ENCODE measurements at places on chromosomes 11 and 22. TPM values are rescaled to one million over a fixed set of nuclear protein-coding genes. Genes with fewer than 3 reads are reported as not detected.

DNA sequence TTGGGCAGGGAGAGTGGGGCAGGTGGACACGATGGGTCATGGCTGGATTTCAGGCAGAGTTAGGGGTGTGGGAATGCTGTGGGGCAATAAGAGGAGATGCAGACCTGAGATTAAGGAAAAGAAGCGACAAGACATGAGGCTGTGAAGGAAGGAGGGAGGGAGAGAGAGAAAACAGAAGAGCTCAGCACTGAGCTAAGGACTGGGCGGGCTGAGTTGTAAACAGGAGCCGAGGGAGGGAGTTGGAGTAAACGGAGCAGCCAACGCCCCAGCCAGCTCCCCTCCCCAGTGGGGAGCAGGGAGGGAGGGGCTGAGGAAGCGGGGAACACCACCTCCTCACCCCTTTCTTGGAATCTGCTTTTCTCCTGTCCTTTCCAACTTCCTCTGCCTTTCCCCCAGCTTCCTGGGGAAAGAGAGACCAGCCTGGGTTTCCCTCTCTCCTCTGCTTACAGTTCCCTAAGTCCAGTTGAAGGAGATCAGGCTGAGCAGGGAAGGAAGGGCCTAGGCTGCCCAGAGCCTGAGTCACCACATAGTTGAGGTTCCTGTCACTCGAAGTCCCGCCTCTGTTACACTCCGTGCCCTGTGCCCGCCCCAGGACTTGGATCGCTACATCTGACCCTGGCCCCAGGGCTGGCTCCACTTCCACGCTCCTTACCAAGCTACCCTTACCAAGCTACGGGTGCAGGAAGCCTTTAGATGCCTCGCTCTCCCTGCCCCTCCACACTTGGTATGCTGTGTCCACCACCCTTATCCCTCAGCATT, 6.7 kb upstream of the AHNAK start:
- peak overlapping the region; percentile 99 for H3K27ac ChIP-seq
- H3K4me3 ChIP-seq = peak overlapping the region; percentile 33
- peaks cover 9% of the 10 kb centered on the region for H3K36me3 ChIP-seq
- H3K4me1 ChIP-seq = peaks cover 88% of the 10 kb centered on the region
- H3K27me3 ChIP-seq = peaks cover 2% of the 10 kb centered on the region

GRCh38 chr11:58745705-58746364, 14.1 kb upstream of the GLYAT start:
- DNase-seq = no peak
- H3K36me3 ChIP-seq = no peaks in the 10 kb centered on the region
- no peak overlapping the region for H3K4me3 ChIP-seq
- no peak overlapping the region for H3K27ac ChIP-seq

- H3K27me3 ChIP-seq = peaks cover 51% of the 10 kb centered on the region
- peaks cover 4% of the 10 kb centered on the region for H3K4me1 ChIP-seq
- no peaks in the 10 kb centered on the region for H3K36me3 ChIP-seq
- H3K4me3 ChIP-seq = peak within 1 kb of the TSS; percentile 51
Measured at GRCh38 chr22:44752285-44753188, at the start of gene ARHGAP8. Gene ARHGAP8 (plus strand): TSS chr22:44752575. CDS start chr22:44786528, 33,953 bp downstream.

- H3K4me3 ChIP-seq = peak overlapping the region; percentile 47
- peaks cover 84% of the 10 kb centered on the region for H3K27me3 ChIP-seq
- no peak overlapping the region for H3K27ac ChIP-seq
- H3K4me1 ChIP-seq = peaks cover 11% of the 10 kb centered on the region
- no peaks in the 10 kb centered on the region for H3K36me3 ChIP-seq
Measured at GRCh38 chr11:12008790-12009616, 577 bp upstream of the DKK3 start.

Gene UPK3A
- not detected for total RNA-seq

- no peaks in the 10 kb centered on the region for H3K27me3 ChIP-seq
- H3K36me3 ChIP-seq = peaks cover 7% of the 10 kb centered on the region
- H3K27ac ChIP-seq = no peak overlapping the region
- H3K4me3 ChIP-seq = no peak overlapping the region
- DNase-seq = no peak
- H3K4me1 ChIP-seq = peaks cover 2% of the 10 kb centered on the region
Measured at GRCh38 chr11:61783717-61784505, 8.5 kb downstream of the TMEM258 start.

DNA sequence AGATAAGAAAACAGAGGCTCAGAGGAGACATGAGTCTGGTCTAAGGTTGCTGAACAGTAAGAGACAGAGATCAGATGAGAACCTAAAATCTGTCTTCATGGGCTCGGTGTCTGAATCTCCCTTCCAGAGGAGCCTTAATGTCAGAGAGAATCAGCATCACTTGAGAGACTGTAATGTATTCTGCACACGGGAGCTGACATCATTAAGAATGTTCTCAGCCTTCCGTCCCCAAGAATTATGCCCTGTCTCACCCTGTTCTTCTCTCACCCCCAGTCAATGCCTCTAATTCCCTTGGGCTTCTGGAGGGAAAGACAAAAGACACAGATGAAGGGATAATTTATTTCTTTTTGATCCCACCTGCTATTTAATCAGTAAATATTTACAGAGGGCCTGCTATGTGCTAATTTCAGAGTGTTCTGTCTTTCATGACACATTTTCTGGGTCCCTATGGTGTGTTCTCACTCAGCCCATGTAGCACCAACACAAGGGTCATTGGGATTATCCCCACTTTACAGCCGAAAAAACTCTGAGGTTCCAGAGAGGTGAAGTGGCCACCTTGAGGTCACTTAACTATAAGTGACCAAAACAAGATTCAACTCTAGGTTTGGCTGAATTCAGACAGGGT, 61.8 kb downstream of the CD82 start:
- H3K4me1 ChIP-seq = peaks cover 14% of the 10 kb centered on the region
- H3K27me3 ChIP-seq = no peaks in the 10 kb centered on the region
- H3K4me3 ChIP-seq = no peak overlapping the region
- no peak overlapping the region for H3K27ac ChIP-seq

Gene OR8B4
- total RNA-seq = not detected

DNA sequence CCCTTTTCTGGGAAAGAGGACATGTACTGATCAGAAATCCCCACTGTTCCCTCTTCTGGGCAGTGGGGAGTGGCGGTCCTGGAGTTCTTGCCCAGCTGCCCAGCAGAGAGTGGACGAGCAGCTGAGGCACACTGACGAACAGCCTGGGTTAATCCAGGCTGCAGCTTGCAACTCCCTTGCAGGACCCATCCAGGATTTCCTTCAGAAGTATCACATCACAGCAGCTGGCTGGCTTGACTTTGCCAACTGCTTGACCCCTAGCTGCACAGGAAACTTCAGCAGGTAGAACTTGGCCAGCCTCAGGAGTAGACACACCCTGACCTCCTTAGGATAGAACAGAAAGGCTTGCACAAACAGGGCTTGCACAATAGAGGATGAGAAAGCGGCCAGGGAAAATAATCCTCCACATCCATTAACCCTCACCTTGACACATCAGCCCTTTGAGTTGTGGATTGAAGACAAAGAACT, 27.9 kb upstream of the FZD4 start:
- H3K36me3 ChIP-seq = no peaks in the 10 kb centered on the region
- H3K4me3 ChIP-seq = no peak overlapping the region

GRCh38 chr11:133047036-133047770, 485.1 kb downstream of the OPCML start:
- DNase-seq = no peak
- no peak overlapping the region for H3K27ac ChIP-seq
- H3K4me3 ChIP-seq = no peak overlapping the region

DNA sequence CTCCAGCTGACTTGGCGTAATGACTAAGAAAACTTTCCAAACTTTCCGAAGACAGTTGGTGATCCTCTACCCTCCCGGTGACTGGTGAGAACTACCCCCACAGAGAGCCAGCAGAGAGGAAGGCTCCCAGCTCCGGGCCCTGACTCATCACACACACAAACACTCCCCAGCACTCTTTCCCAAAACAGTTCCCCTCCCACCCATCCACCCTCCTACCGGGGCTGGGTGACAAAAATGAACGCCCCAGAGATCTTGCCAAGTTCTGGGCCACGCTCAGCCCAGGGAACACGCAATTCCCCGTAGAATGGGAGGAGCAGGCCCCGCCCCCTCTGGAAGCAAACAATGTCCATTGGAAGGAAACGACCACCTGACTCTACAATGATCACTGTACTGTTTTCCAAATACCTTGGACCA, 21.3 kb upstream of the JAM3 start:
- no peak for DNase-seq
- peaks cover 14% of the 10 kb centered on the region for H3K4me1 ChIP-seq
- no peak overlapping the region for H3K27ac ChIP-seq
- no peaks in the 10 kb centered on the region for H3K36me3 ChIP-seq
